ENCODE measurements at places on chromosomes 2 and 18.

GRCh38 chr2:148479398-148479797 is 165.2 kb upstream of the EPC2 start:
- DNase-seq, result no peak

DNA sequence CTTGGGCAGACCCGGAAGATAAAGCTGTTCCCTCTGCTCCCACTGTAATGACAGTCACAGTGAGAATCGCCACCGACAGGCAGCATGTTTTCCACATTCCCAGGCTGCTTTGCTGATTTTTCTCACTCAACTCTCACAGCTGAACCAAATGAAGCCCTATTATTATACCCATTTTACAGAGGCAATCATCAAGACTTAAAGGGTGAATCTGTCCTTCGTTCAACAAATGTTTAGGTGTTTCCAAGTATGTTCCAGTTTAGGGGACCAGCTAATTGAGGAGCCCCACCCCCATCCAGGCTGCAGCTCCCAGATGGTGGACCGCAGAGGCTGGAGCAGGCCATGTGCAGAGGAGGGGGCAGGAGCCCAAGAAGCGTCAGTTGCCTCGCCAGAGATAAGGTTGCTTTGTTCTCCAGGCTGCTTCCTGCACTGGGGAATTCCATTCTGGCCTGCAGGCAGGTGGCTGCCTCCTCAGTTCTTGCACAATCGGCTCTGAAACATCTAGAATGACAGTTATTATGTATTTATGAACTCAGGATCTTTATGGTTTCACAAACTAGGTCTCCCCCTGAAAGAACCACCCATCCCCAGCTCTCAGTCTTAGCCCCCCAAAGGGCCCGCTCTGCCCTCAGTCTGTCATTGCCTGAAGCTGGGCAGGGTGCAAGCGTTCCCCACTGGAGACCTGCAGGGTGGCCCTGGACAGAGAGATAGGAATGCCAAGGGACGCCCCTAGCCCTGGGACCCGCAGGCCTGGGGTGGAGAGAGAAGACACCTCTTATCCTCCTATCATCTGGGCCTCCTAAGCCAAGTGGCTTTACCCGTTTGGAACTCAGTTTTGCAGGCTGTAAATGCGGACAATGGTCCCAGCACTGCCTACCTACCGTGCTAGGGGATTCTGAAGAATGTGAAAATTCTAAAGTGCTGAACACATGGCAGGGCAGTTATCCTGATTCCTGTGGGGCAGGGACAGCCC is 49.1 kb upstream of the MYCN start:
- no peak for DNase-seq

- no peak for DNase-seq
Measured at GRCh38 chr2:83650898-83651297, 808.2 kb downstream of the SUCLG1 start.

GRCh38 chr2:43169987-43170386 is 56.4 kb downstream of the ZFP36L2 start:
- DNase-seq, result no peak

DNA sequence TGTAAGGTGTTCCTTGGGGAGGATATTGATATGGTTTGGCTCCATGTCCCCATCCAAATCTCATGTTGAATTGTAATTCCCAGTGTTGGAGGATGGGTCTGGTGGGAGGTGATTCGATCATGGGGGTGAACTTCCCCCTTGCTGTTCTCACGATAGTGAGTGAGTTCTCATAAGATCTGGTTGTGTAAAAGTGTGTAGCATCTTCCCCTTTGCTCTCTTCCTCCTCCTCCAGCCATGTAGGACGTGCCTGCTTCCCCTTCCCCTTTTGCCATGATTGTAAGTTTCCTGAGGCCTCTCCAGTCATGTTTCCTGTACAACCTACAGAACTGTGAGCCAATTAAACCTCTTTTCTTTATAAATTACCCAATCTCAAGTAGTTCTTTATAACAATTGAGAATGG is 458.7 kb downstream of the LPIN1 start:
- DNase-seq, result no peak

DNA sequence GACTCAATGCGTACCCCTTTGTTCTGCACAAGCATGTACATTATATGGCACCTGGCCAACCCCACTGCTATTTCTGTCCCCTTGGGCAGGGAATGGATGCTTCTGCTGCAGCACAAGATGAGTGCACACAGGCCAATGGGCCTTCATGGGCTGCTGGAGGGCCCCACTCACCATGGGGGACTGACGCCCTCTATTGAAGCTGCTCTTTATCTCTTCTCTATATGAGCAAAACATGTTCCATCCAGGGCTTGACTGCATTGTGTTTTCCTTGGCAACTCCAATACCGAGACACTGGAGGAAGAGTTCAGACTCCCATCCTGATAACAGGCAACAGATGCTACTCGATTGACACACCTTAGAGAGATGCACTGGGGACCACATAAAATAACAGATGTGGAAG is 251.6 kb upstream of the NCKAP5 start:
- no peak for DNase-seq

DNA sequence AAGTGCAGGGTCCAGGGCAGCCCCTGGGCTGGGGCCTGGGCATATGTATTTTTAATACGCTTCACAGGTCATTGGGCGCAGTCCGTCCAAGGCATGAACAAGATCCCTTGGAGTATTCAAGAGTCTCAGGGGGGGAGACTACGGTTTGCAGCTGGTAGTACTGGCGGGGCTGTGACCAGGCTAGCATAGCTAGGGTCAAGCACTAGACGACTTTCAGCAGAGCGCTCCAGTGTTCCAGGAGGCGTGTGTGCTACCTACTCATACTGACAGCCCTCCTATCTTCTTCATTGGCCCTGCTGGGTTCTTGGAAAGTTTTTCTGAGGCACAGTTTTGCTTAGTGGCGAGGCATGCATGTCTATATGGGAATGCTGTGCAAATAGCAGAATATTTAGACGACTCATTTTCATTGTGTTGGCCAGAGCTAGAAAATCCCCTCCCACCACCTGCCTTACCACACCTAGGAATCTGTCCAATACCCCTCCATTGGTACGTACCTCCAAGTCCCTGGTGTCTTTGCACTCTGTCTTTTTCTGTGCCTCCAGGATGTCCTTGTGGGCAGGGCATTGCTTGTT is 68.2 kb downstream of the GLI2 start:
- no peak for DNase-seq

DNA sequence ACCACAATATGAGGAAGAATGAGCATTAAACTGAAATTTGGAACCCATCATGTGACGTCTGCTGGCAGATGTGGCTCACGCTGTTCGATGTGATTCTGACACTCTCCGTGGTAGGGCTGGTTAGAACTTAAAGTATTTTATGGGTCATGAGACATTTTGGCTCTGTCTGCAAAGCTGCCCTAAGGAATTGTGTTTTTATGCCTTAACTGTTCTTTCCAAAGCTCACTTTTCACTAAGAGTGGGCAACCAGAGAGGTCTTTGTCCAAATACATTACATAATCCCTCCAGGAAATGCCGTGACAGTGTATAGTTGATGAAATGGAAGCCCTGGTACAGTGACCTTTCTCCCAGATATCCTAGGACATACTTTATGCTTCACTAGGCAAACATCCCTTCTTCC is 119.1 kb downstream of the AQP4 start:
- DNase-seq, result no peak

DNA sequence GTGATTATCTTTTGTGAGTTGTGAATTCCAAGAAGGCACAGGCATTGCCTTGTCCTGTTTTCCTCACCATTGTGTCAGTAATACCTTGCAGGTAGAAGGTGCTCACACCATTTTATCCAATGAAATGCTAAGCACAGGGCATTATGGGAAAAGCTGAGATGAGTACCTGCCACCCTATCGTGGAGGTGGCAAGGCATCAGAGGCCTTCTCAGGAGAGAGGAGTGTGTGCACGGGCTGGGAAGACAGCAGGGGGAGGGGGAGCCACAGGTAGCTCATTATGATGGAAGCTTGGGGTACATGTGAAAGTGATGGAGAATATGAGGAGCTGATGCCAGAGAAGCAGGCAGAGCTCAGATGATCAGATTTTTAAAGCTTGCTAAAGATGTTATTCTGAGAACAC is 69.5 kb downstream of the ASAP2 start:
- DNase-seq, result no peak

Measured in NCI-H1105 (cell line).